Activated CD8-positive, alpha-beta memory T cell treated with anti-CD3 and anti-CD28 coated beads for 48 hours (primary cell): ENCODE measurements at places on chromosomes 13 and 19.

GRCh38 chr13:51894239-51894638 is 32.5 kb downstream of the CCDC70 start:
- no peak for DNase-seq

- no peak for DNase-seq
Observed at GRCh38 chr19:5992756-5993155, 14.8 kb upstream of the RANBP3 start.

GRCh38 chr13:100573121-100573520 is 15.5 kb downstream of the GGACT start:
- DNase-seq = peak; percentile 27

- no peak for DNase-seq
Observed at GRCh38 chr19:51651216-51651846, 4.7 kb upstream of the SIGLEC14 start.

GRCh38 chr13:52161181-52161646 is 1.8 kb upstream of the NEK3 start:
- no peak for DNase-seq

DNA sequence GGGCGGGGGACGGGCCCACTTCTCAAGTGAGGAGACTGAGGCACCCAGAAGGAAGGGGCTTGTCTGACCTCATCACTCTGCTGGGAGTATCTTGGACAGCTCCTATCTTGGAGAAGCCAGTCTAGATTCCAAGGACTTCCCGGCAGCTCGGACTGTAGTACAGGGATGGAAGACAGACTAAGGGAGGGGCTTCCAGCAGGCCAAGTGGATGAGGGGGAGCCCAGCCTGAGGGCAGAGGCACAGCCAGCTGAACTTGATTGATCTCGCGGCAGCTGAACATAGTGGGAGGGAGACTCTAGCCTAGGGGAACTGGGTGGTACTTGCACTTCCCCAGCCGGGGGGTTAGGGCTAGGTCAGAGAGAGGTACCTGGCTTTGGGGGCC is 711 bp downstream of the CILP2 start:
- no peak for DNase-seq

GRCh38 chr19:19077103-19077502 is 13.3 kb downstream of the SLC25A42 start:
- no peak for DNase-seq

- no peak for DNase-seq
Observed at GRCh38 chr13:92781965-92782690, 444.5 kb upstream of the GPC6 start.

DNA sequence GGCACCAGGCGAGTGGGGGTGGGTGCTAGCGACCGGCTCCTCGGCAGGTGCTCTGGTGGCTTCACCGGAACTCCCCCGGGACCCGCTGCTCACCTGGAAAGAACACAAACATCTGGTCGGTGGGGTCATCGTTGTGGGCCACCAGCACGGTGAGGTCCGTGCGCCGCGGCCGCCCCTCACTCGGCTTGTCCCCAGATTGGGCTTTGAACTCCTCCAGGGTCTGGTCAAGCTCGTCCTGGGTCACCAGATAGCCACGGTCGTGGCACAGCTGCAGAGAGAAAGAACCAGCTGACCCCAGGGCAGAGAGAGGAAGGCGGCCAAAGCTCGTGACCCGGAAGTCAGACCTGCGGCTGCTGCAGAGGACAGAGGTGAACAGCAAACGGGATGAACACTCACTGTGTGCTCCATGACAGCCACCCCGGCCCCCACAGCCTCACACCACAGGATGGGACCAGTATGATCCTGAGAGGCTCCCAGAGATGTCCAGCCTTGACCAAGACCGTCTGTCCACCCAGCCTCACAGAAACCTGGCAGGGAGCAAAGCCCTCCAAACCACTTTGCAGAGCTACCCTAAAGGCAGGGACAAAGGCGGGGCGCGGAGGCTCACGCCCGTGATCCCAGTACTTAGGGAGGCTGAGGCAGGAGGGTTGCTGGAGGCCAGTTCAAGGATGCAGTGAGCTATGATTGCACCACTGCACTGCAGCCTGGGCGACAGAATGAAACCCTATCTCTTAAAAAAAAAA is 1.2 kb downstream of the POLR2E start:
- no peak for DNase-seq

GRCh38 chr13:100773923-100774663 is 99.5 kb upstream of the TMTC4 start:
- no peak for DNase-seq

DNA sequence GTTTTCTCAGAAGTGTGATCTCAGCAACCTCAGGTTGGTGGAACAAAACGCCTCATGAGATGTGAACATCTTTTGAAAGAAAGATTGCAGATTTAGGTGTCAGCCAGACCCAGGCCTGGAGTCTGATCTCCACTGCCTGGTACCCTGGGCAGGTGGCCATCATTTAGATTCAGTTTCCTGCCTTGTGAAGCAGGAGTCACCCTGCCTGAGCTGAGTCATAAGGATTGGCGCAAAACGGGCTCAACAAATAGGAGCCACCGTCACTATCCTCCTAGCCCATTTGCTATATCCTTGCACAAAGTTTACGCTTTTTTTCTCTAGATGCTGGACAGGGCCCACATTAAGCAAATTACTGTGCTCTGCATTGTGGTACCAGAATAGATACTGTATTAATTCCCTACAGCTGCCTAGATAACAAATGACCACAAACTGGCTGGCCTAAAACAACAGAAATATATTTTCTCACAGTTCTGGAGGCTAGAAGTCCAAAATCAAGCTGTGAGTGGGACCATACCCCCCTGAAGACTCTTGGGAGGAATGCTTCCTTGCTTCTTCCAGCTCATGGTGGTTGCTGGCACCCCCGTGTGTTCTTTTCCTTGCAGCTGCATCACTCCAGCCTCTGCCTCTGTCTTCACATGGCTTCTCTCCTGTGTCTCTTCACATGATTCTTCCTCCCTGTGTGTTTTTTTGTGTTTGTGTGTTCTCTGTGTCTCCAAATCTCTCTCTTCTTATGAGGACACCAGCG is 38.2 kb downstream of the TNFSF11 start:
- no peak for DNase-seq

- no peak for DNase-seq
Observed at GRCh38 chr19:15936950-15937349, 2.6 kb upstream of the CYP4F11 start.

- no peak for DNase-seq
Observed at GRCh38 chr19:15299568-15300409, 32.5 kb downstream of the BRD4 start.

DNA sequence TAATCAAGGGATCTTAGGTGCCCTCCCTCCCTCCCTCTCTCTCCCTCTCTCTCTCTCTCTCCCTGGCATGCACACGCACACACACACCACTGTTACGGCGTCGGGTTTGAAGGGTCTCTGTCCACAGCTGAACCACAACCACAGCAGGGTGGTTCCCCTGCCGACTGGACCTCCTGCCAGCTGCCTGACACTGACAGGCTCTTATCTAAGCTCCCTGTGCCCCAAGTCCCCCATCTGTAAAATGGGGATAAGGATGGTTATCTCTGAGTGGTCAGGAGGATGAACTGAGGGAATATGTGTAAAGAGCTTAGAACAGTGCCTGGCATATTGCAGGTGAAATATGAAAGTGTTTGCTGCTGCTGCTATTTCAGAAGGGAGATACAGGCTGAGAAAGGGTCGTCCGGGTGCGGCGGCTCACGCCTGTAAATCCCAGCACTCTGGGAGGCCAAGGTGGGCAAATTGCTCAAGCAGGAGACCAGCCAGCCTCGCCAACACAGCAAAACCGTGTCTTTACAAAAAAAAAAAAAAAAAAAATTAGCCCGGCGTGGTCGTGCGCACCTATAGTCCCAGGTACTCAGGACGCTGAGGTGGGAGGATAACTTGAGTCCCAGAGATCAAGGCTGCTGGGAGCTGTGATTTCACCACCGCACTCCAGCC is 852 bp upstream of the SHISA7 start:
- no peak for DNase-seq

GRCh38 chr13:99522298-99522697 is 21.0 kb downstream of the TM9SF2 start:
- DNase-seq = no peak

GRCh38 chr13:33111414-33112110 is 95.3 kb downstream of the KL start:
- no peak for DNase-seq

- no peak for DNase-seq
Observed at GRCh38 chr13:27005556-27005955, 166.1 kb downstream of the USP12 start.

- DNase-seq = no peak
Observed at GRCh38 chr13:29521336-29521735, 74.2 kb downstream of the SLC7A1 start.

DNA sequence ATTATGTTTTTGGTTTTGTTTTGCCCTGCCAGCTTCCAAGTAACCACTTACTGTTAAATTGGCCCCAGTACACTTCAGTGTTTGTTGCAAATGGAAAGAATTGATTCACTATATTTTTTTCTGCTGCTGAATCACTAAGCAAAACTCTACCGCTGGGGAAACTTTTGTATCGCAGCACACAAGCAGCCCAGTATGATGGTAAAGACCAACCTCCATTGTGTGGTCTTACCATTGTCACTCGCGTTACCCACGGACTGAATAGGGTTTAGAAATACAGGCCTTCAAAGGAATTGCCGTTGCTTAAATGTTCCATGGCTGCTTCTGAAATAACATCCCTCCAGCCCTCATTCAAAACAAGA is 7.9 kb downstream of the SPATA13 start:
- no peak for DNase-seq

DNA sequence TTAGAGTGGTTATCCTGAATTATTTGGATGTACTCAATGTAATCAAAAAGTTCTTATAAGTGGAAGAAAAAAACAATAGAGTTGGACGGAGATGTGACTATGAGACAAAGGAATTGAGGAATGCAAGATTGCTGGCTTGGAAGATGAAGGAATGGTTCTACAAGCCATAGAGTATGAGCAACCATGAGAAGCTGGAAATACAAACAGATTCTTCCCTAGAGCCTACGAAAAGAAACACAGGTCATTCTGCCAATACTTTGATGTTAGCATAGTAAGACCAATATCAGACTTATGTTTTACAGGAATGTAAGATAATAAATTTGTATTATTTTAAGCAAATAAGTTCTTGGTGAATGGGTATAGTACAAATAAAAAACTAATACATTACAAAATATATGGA is 249.2 kb downstream of the DIAPH3 start:
- DNase-seq = no peak

- DNase-seq = no peak
Observed at GRCh38 chr19:31545777-31546176, 196.5 kb upstream of the TSHZ3 start.

DNA sequence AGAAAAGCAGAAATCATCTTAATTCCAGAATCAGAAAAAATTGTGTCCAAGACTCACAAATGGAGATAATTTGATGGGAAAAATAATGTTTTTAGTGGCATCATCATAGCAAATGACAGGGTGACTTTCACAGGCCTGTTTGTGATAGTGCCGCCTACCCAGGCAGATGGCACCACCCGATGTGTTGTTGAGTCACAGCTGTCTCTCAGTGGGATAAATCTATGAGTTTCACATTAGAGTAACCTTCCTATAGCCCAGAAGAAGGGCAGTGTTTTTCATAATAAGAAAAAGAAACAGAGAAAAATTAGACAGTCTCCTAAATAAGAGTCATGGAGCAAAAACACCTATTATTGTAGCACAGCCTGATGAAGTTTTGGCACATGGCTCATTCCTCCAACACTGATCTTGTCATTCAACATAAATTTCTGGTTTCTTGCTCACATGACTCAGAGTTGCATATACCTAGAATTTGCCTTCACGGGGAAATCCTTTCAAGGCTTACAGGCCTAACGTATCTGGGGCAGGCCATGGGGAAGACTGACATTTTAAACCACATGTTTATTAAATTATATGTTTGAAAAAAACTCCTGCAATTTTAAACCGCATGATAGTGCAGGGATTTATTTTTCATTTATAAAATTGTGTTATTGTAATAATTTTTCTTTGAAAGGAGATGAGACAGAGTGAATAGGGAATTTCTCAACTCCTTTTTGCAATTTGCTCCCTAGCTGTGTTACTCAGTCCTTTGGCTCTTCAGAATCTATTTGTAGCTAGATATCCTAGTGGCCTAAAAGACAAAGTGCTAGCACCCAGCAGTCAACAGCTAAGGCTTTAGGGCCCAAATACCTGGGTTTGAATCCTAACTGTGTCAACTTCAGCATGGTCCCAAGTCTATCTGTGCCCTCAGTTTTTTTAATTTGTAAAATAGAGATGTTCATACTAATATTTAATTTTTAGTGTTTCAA is 393.7 kb downstream of the NDFIP2 start:
- no peak for DNase-seq

DNA sequence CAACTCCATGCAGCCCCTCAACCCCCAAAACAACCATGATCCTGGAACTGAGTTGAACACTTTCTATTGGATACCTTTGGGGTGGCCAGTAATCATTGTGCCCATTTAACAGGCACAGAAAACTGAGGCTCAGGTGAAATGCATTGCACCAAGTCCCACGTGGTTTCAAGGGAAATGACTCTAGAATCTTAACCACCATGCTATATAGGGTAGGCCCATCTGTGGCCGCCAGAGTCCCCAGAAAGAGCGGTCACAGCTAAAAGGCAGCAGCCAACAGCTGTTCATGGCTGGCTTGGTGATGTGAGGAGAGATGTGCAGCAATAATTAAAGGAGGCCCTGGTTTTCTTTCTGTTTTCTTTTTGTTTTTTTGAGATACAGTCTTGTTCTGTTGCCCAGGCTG is 2.6 kb downstream of the CNN1 start:
- DNase-seq = no peak

DNA sequence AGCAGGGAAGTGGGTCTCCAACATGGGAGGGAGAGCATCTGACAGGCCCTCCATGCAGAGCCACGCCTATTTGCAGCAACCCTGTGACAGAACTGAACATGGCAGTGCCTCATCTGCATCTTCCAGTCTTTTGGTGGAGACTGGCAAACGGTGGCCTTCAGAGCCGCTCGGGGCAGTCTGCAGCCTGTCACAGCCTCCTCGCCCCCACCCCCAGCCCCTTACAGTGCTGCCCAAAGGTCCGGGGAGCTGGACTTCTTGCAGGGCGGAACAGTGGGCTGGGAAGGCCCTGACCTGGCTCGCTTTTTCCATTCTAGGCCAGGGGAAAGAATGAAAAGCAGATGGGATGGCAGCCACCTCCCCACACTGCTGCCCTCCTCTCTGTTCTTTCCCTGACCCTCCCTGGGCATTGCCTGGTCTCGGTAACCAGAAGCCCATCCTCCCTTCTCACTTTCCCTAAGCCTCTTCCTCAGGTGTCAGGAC is 2.7 kb downstream of the CALM3 start:
- DNase-seq = no peak

DNA sequence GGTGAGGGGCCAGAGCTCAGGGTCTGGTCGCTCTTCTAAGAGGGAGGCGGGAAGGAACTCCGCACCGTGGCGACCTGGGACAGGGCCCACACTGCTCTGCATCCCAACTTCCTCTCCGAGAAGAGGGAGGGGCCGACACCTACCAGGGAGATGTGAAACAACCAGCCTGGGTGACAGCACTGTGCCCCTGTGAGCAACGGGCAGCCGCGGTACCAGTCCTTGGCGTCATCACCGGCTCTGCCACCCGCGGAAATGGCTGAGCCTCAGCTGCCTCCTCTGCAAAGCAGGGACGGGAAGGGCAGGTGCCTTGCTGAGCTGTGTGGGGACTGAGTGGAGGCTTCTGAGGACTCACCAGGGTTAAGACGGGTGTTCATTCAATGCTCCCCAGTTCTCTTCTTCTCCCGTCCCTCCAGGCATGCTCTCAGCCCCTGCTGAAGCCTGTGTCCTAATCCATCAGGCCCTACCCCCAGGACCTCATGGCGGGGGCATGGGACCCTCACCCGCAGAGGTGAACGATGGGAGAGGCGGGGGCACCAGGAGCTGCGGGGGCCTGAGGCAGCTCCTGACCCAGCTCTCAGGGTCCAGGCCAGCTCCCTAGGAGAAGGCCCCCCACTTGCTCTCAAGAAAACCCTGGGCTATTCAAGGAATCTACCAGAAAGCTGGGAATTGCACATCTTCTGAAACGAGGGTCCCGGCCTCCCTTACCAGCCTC is 9.3 kb downstream of the ZNF787 start:
- DNase-seq = no peak
